ENCODE measurements at places on chromosomes 16 and 17.

- DNase-seq, result no peak
Measured at GRCh38 chr17:82666931-82667667, 18.9 kb upstream of the WDR45B start.

DNA sequence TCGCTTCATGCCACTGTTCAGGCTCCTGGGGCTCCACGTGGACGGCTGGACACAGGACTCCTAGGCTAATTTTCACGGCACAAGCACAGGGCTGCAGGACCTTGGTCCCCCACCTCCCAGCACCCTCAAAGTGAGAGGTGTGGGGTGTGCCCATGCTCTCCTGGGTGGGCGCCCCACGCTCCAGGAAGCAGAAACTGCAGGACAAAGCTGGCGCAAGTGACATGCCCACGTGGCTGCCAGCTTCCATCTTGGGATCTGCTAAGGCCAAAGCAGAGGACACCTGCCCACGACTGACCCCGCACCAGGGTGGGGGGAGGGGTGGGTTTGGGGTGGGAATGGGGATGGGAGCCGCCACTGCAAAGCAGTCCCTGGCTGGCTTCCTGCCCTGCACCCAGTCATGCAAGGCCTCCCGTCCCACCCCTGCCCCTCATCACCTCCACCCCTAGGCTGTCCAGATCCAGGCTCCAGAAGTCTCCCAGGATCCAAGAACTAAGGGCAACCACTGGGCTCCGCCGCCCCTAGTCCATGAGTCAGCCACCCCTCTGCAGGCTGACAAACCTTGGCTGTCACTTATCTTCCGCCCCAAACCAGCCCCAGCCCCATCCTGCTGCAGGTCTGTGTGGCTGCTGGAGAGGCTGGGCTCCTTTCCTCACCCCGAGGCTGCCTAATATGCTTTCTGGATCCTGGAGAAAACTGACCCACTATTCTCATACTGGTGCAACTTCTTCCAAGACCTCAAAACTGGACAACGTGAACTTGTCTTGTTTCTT, 11.1 kb downstream of the USP6 start:
- DNase-seq, result no peak

DNA sequence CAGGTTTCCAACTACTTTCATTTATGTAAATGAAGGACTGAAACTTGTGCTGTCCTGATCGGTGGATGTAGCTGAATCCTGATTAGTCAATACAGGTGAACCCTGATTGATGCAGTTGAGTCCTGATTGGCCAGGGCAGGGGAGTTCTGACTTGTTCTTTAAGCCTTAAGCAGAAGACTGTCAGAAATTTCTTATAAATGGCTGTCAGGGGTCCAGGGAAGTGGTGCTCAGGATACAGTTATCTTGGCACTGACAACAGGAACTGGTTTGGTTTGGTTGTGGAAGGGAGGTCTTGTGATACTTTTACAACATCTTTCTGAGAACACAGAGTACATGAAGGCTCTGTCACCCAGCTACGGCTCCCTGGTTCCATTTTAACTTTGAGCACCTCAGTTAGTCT, 132.1 kb downstream of the KCNJ12 start:
- no peak for DNase-seq

- DNase-seq, result no peak
Measured at GRCh38 chr16:10851512-10851911, 25.5 kb upstream of the CIITA start.

Data from stimulated activated CD8-positive, alpha-beta memory T cell treated with anti-CD3 and anti-CD28 coated beads, Interleukin-4, amount 100 ng/mL, for 1 hour (primary cell).